ENCODE measurements at places on chromosomes 2 and 18. TPM values are rescaled to one million over a fixed set of nuclear protein-coding genes. Genes with fewer than 3 reads are reported as not detected.

GRCh38 chr2:15275346-15275745 lies 285.8 kb downstream of the NBAS start:
- peaks cover 34% of the 10 kb centered on the region for H3K4me1 ChIP-seq
- H3K4me3 ChIP-seq: no peak overlapping the region
- H3K27ac ChIP-seq: no peak overlapping the region
- H3K27me3 ChIP-seq: no peaks in the 10 kb centered on the region
- DNase-seq: no peak

DNA sequence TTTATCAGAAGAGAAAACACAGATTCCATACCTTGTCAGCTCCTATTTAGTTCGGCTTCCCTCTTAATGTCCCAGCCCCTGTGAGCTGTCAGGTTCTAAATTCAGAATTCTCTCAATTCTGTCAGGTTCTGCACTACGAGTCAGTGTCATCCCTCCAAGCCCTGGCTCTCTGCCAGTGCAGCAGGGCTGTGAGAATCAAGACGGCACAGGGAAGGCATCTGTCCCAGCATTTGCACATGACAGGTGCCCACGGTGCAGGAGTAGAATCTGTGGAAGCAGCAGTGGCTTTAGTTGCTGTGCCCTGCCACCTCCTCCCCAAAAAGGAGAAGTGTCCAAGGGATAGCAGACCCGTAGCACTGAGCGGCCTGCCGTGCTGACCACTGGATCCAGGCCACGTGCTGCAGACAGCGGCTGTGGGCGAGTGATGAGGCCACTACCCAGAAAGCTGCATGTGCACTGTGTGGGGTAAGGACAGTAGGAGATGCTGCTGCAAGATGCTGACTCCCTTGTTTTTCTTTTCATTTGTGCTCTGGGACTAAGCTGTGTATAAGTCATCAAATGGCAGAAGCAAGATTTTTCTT lies 12.8 kb downstream of the RBFA start:
- H3K36me3 ChIP-seq: peaks cover 4% of the 10 kb centered on the region
- H3K4me3 ChIP-seq: no peak overlapping the region
- H3K27ac ChIP-seq: no peak overlapping the region

DNA sequence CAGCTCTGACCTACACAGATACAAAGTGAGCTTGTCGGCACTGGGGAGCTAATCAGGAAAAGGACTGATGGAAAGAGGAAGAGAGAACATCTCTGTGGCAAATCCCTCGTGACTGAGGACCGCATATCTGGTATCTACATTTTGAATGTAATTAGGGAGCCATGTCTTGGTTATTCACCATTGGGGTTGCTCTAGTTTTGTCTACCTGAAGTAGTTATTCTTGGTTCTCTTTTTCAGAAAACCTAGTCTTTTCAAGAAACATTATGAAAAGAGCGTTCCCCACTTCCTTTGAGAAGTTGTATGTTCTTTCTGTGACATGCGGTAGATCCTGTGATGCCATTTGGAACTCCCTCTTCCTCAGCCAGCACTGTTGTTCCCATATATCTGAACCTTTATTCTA lies 104.4 kb downstream of the DOCK10 start:
- peaks cover 7% of the 10 kb centered on the region for H3K27me3 ChIP-seq
- H3K4me3 ChIP-seq: no peak overlapping the region
- no peaks in the 10 kb centered on the region for H3K36me3 ChIP-seq

- DNase-seq: peak; percentile 67
- no peak overlapping the region for H3K27ac ChIP-seq
- H3K4me3 ChIP-seq: no peak overlapping the region
- peaks cover 9% of the 10 kb centered on the region for H3K4me1 ChIP-seq
Observed at GRCh38 chr18:58205443-58206160, 161.6 kb downstream of the NEDD4L start.

- no peak for DNase-seq
- no peaks in the 10 kb centered on the region for H3K4me1 ChIP-seq
- H3K4me3 ChIP-seq: no peak overlapping the region
- H3K27me3 ChIP-seq: no peaks in the 10 kb centered on the region
Observed at GRCh38 chr2:10195278-10196109, 73.0 kb downstream of the RRM2 start.

DNA sequence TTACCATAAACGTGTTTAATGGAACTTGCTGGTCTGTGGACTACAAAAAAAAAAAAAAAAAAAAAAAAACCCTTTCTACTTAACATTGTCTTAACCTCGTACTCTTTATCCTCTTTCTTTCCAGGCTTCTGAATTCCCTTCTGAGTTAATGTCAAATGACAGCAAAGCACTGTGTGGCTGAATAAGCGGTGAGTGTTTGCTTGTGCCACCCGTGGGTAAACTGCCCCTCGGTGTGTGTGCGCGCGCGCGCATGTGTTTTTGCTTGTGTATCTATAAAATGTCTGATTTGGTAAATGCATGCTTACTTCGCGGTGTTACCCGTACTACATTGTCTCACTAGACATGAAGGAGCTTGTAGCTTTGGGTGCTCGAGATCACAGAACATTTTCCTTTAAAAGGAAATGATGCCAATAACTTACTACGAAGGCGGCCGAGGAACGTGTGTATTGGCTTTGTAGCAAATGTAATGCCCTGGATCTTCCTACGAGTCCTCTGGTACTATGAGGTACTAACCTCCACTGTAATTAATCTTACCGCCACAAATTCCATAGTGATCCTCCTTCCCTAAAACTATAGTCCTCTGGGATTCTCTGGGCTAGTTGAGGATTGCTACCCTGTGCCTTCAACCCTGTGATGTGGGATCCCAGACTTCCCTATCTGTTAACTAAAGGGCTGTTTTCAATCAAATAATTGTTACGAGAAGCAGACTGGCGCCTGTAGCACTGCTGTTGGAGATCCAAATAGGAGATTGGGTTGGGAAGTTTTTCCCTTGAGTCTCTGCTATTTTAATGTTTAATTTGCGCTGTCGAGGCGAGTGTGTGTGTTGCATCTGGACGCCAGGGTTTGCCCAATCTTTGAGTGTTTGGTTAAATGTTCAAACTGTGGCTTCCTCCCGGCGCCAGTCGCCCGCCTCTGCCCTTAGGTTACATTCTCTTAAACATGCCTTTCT lies 1.1 kb downstream of the ID2 start:
- no peaks in the 10 kb centered on the region for H3K27me3 ChIP-seq
- peak overlapping the region; percentile 81 for H3K27ac ChIP-seq
- H3K36me3 ChIP-seq: no peaks in the 10 kb centered on the region
- peak overlapping the region; percentile 78 for H3K4me3 ChIP-seq
- peak; percentile 53 for DNase-seq

- no peaks in the 10 kb centered on the region for H3K4me1 ChIP-seq
- no peak within 1 kb of the TSS for H3K4me3 ChIP-seq
- no peaks in the 10 kb centered on the region for H3K36me3 ChIP-seq
- no peak for DNase-seq
Observed at GRCh38 chr2:68974251-68974650, at the start of gene GKN1. GKN1 (plus strand) TSS chr2:68974636; CDS start chr2:68974678, 42 bp downstream.

DNA sequence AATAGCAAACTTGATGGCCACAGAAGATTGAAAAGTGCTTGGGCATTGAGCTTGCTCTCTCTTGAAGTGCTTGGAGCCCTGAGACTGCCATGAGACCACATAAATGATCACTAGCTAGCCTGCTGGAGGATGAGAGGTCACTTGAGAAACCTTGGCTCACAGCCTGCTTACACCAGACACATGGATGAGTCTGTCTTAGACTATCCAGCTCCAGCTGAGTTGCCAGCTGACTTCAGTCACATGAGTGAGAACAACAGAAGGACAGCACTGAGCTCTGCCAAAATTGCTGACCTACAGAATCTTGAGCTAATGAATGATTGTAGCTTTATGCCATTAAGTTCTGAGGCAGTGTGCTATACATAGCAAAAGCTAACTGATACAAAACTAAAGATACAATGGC lies 18.1 kb downstream of the NABP1 start:
- H3K36me3 ChIP-seq: no peaks in the 10 kb centered on the region
- DNase-seq: peak; percentile 84
- no peak overlapping the region for H3K27ac ChIP-seq
- no peaks in the 10 kb centered on the region for H3K4me1 ChIP-seq
- no peaks in the 10 kb centered on the region for H3K27me3 ChIP-seq

DNA sequence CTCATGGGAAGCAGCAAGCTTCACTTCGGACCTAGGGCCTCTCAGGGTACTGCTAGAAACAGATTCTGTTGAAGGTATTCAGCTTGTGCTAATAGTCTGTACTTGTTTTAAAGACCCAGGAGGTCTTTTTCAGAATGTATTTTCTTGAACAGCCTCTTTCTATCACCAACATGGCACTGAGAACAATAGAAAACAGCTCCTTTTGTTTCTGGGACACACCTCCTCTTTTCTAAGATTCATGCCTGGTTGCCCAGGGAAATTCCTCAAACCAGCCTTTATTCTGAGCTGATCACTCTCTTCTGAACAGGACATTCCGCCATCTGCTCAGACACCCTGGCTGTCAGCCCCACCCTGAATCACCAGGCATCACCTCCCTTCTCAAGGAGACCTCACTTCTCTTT lies 389.6 kb downstream of the TGIF1 start:
- peaks cover 7% of the 10 kb centered on the region for H3K4me1 ChIP-seq
- H3K27me3 ChIP-seq: no peaks in the 10 kb centered on the region
- H3K36me3 ChIP-seq: no peaks in the 10 kb centered on the region
- no peak overlapping the region for H3K27ac ChIP-seq
- no peak overlapping the region for H3K4me3 ChIP-seq

DNA sequence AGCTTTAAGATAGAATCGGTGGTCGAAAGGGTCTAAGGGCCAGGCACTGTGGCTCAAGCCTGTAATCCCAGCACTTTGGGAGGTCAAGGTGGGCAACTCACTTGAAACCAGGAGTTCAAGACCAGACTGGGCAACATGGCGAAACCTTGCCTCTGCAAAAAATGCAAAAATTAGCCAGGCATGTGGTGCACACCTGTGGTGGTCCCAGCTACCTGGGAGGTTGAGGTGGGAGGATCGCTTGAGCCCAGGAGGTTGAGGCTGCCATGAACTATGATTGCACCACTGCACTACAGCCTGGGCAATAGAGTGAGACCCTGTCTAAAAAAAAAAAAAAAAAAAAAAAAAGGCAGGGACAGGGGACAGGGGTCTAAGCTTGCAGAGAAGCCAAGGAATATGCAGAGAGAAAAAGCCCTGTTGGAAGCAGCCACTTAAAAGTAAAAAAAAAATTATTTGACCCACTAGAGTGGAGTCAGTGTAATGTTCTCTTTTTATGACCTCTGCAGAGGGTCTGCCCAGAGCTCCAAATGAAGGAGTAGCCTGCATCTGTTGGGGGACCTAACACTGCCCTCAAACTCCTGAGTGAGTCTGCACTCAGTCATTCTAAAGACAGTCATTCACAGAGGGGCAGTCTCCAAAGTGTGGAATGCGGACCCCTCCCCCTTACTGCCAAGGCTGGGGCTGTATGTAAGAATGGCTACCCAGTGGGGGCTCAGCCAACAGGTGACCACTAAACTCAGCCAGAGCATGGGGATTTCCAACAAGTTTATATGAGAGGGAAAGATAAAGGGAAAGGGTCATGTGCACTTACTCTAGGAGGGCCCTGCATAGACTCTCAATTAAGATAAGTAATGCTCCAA lies 118.5 kb upstream of the CDCA7 start:
- DNase-seq: peak; percentile 24
- H3K4me3 ChIP-seq: no peak overlapping the region
- H3K27ac ChIP-seq: peak overlapping the region; percentile 35
- peaks cover 6% of the 10 kb centered on the region for H3K4me1 ChIP-seq

DNA sequence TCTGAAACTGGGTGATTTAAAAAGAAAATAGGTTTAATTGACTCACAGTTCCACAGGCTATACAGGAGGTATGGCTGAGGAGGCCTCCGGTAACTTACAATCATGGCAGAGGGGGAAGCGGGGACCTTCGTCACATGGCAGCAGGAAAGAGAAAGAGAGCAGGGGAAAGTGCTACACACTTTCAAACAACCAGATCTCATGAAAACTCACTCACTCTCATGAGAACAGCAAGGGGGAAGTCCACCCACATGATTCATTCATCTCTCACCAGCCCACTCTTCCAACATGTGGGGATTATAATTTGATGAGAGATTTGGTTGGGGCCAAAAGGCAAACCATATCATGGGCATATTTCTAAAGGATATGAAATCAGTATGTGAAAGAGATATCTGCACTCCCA lies 12.0 kb upstream of the ARHGAP15 start:
- DNase-seq: no peak
- H3K27ac ChIP-seq: no peak overlapping the region
- H3K36me3 ChIP-seq: no peaks in the 10 kb centered on the region
- H3K4me3 ChIP-seq: no peak overlapping the region
- no peaks in the 10 kb centered on the region for H3K27me3 ChIP-seq

DNA sequence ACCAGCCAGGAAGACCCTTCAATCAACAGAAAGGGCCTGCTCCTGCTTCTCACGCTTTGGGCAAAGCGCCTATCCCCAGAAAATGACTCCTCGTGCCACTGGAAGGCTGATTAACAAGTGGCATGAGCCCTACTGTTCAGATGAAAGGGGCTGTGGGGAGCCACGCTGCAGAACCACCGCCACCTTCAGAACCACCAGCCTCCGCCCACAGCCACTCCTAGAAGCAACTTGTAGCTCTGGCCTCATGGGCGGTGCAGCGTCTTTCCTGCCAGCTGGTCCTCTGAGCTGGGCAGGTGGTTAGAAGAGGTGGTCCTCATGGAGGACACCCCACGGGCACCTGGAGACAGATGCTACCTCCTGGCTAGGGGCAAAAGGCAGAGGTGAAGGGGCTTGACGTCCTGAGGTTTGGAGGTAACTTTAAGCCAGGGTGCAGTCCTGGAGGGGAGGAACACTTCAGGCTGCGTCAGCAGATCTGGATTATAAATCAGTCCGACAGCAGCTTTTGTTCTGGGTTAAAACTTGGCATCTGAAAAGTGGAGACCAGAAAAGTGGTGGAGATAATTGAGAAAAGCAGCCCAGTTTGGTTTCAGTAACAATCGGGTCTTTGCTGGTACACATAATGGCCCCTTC lies 861 bp upstream of the SEMA4C start:
- peak overlapping the region; percentile 89 for H3K4me3 ChIP-seq
- H3K27ac ChIP-seq: no peak overlapping the region
- peaks cover 1% of the 10 kb centered on the region for H3K36me3 ChIP-seq
- H3K27me3 ChIP-seq: no peaks in the 10 kb centered on the region
- DNase-seq: peak; percentile 25

DNA sequence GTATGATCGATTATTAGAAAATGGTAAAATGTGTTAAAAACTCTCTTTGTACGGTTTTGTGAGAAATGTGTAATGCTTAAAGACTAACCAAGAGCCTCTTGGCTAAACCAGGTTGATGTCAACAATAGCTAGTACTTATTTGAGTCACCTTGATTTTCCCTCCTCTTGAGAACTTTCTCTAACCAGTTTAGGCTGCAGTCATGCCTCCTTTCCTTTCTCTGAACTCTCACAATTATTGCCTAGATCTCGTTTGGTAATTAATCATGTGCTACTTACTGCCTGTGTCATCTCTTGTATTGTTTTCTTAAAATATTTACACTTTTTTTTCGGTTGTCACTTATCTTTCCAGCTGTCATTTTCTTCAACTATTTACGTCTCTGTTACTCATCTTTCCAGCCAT lies 1.1 kb upstream of the EPC2 start:
- no peak for DNase-seq
- no peak overlapping the region for H3K4me3 ChIP-seq
- H3K27ac ChIP-seq: no peak overlapping the region
- no peaks in the 10 kb centered on the region for H3K36me3 ChIP-seq
- peaks cover 9% of the 10 kb centered on the region for H3K4me1 ChIP-seq

- H3K36me3 ChIP-seq: no peaks in the 10 kb centered on the region
- H3K4me1 ChIP-seq: no peaks in the 10 kb centered on the region
- H3K27me3 ChIP-seq: no peaks in the 10 kb centered on the region
- peak; percentile 73 for DNase-seq
- no peak overlapping the region for H3K4me3 ChIP-seq
Observed at GRCh38 chr18:63994783-63995399, 25.0 kb downstream of the SERPINB8 start.

Gene MREG
- total RNA-seq: 1.6 TPM

Gene SMYD1
- total RNA-seq: 289 TPM

Gene FBXO48
- total RNA-seq: 0.46 TPM
